Left lung (tissue), 14 donors: ENCODE measurements at places on chromosomes 2 and 18. TPM values are rescaled to one million over a fixed set of nuclear protein-coding genes. Genes with fewer than 3 reads are reported as not detected.
A peak's percentile ranks its signal among the peaks of the same experiment; 100 is the strongest.

GRCh38 chr2:5995832-5996231 is 303.6 kb downstream of the SOX11 start:
- no peak for DNase-seq

DNA sequence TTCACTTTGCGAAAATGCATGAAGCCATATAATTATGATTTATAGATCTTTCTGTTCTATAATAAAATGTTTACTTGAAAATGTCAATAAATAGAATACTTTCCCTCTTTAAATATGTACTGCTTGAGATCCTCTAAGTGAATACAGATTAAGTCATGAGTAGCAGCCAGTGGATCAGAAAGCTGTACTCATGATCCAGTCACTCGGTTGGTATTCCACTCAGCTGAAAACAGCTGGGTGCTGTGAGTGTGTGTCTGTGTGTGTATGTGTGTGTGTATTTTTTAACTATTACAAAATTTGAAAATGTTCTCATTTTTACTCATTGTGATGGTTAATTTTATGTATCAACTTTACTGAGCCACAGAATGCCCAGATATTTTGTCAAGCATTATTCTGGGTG is 141.6 kb upstream of the CYP26B1 start:
- no peak for DNase-seq

DNA sequence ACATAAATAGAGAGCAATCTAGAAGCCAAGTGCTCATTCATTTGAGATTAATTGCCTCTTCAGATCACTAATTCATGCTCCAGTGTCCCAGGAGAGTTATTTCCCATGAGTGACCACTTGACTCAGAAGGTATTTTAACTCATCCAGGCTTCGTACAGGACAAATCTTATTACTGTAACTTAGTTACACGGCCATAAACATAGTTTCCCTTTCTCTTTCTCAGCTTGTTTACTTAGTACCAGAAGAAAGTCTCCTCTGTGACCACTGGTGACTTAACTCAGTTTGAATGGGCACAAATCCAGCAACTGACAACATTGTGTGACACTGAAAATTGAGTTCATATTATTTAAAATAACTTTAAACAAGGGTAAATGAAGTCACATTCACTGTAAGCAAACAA is 25.3 kb downstream of the MMADHC start:
- DNase-seq, result no peak

DNA sequence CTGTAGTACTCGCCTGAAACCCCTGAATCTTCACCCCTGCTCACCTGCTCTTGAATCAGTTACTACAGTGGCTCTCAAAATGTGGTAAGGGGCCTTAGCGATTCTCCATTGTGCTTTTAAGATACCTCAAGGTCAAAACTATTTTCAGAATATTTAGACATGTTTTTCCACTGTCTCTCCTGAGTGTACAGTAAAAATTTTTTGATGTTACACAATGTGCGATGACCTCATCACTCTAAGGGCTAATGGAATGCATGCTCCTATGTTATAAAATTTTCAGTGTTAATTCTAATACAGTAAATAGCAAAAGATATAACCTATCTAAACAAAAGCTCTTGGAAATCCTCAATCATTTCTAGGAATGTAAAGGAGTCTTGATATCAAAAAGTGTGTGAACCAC is 336.9 kb upstream of the PKDCC start:
- DNase-seq, result no peak

GRCh38 chr18:74139888-74140287 is 7.7 kb downstream of the FBXO15 start:
- DNase-seq, result no peak

- DNase-seq, result peak; percentile 5
Observed at GRCh38 chr2:53575721-53576124, 191.9 kb upstream of the CHAC2 start.

Gene OSR1
- polyA plus RNA-seq, result 50.9 TPM

DNA sequence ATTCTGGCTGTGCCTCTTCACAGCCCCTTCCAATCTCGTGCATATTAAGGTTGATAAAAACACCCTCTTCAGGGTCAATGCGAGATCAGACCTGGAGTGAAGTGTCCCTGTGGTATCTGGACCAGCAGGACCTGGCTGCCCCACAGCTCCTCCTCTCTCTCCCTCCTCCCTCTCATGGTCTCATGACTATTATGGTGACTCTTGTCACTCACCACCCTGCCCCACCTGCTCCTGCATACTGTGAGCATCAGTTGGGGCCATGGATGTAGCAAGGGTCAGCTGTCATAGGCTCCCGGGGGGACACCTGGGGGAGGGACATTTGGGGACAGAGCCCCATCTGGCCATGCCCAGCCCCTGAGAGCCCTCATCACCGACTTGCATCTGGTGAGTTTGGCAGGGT is 50.2 kb downstream of the ODC1 start:
- DNase-seq, result no peak

Gene SCN7A
- polyA plus RNA-seq, result 86.8 TPM

Gene RBKS
- 2.2 TPM for polyA plus RNA-seq

- no peak for DNase-seq
Observed at GRCh38 chr2:134212746-134213145, 41.1 kb upstream of the MGAT5 start.
